ENCODE measurements at places on chromosomes 3 and 15.
A peak's percentile ranks its signal among the peaks of the same experiment; 100 is the strongest.

- no peak for DNase-seq
Observed at GRCh38 chr3:14324224-14324944, 78.0 kb upstream of the SLC6A6 start.

DNA sequence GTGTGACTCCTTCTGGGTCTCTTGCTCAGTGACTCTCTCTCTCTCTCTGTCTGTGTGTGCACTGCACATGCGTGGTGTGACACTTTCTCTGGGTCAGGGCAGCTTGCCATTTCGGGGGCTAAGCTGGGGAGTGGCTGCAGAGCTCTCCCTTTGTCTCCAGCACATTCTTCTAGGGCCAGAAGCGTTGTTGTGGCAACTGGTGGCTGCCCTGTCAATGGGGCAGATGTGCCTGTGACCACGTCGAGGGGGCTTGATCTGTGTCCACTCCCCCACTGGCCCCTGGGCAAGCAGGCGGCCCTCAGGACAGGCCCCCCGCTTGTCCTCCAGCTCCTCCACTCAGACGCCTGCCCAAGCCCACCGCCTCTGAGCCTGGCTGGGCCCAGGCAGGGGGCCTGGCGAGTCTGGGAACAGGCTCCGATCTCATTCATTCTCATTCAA is 67.8 kb downstream of the WNT7A start:
- DNase-seq = no peak

GRCh38 chr3:156906275-156906674 is 80.1 kb downstream of the LEKR1 start:
- DNase-seq = no peak

GRCh38 chr3:184812662-184813042 is 686 bp downstream of the VPS8 start:
- no peak for DNase-seq

DNA sequence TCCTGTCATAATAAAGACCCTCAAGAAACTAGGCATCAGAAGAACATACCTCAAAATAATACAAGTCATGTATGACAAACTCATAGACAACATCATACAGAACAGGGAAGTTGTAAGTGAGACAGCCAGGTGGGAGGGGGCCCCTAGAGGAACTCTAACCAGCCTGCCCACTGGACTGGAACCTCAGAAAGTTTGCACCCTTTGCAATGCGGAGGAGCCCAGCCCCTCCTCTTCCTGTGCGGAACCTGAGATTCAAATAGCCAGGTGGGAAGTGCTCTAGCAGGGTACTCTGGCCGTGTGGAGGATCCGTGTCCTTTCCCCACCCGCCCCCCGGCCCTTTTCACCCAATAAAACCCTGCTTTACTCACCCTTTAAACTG is 387.0 kb upstream of the CBLB start:
- DNase-seq = no peak

GRCh38 chr3:117003501-117003900 is 293.9 kb downstream of the TUSC7 start:
- no peak for DNase-seq

GRCh38 chr3:151869181-151869580 is 4.3 kb upstream of the SUCNR1 start:
- DNase-seq = no peak

DNA sequence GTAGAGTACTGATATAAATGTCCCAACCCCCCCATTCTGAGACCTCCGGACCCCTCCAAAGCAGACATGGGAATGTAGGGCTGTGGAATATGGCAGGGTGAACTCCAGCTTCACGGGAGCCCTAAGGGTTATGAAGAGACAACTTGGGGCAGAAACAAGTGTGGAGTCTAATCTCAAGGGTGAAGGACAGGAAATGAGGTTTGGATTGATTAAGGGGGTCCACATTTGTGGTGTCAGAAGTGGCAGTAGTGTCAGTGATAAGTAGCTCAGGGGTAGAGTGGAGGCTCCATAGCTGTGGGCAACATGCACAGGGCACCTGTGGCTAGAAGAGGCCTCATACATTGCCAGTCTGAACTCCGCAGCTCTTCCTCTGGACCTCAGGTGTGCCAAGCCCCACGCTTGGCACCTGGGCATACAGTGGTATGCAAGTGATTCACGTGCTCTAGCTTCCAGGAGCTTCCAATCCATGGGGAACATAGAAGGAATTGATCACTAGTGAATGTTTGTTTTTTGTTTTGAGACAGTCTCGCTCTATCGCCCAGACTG is 4.1 kb upstream of the P4HTM start:
- DNase-seq = no peak

GRCh38 chr3:117523418-117523817 is 813.8 kb downstream of the TUSC7 start:
- DNase-seq = peak; percentile 39

DNA sequence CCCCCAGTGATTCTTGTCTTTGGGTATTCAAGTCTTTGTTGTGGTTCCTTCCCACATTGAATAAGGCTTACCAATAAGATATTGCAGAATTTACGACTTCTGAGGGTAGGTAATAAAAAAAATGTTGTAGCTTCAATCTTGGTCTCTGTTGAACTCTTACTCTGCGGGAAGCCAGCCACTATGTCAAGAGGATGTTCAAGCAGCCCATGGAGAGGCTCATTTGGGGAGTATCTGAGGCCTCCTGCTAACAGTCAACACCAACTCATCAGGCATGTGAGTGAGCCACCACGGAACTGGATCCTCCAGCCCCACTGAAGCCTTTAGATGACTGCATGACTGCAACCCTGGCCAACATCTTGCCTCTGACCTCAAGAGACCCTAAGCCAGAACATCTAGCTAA is 3.2 kb upstream of the TBC1D23 start:
- no peak for DNase-seq

GRCh38 chr3:69105320-69105719 is 17.1 kb downstream of the LMOD3 start:
- DNase-seq = no peak

DNA sequence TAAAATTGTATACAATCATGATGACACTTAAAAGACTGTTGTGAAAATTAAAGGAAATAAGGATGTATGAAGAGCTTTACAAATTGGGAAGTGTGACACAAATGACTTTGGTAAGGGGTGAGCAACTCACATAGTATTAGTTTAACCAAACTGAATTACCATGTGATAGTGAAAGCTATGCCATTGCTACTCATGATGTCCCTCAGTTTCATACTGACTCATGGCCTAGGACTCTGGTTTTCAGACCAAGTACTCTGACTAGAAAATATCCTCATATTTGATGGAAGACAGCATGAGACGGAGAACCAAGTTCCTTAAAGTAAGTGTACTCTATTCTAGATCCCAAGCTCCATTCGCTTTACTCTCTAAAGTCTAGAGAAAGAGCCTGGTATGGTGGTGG is 203.2 kb upstream of the ICE2 start:
- no peak for DNase-seq

DNA sequence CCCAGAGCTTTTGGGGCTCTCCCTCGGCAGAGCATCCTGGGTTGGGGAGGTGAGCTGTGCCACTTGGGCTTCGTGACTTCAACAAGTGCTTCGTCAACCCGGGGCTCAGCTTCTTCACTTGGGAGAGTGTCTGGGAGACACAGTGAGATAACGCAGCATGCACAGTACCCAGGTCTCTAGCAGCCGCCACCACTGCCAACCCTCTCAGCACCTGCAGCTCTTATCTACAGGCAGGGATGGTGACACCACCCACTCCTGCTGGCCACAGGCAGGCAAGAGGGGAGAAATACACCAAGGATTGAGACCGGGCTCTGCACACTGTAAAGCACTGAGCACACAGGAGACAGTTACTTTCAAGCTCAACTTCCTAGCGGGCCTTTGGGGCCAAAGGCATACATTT is 11.6 kb downstream of the TKT start:
- DNase-seq = no peak

GRCh38 chr3:20235796-20236195 is 49.8 kb upstream of the SGO1 start:
- DNase-seq = no peak

DNA sequence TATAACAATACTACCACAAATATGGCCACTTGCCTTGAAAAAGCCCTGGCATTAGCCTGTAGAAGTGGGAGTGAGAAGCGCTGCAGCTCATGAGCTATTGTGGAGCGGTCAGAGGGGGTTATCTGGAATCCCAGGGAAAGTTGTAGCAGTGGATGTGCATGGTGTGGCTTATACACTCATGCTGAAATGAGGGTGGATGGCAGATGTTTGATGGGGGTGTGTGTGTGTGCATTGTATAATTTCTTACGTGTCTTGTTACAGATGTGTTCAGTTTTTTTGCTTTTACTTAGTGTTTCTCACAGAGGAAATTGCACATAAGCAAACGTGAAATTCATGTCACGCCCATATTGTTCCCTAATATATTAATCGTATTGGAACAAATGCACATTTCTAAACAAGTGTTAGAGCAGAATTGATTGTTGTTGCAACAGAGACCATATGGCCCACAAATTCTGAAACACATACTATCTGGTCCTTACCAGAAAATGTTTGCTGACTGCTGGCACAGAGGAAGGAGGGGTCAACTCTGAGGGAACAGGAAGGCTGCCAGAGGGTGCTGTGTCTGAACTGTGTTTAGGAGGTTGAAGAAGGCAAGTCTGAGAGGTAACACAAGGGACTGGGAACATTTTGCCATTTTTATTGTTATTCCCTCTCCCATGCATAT is 200.0 kb upstream of the CFAP20DC start:
- DNase-seq = no peak

DNA sequence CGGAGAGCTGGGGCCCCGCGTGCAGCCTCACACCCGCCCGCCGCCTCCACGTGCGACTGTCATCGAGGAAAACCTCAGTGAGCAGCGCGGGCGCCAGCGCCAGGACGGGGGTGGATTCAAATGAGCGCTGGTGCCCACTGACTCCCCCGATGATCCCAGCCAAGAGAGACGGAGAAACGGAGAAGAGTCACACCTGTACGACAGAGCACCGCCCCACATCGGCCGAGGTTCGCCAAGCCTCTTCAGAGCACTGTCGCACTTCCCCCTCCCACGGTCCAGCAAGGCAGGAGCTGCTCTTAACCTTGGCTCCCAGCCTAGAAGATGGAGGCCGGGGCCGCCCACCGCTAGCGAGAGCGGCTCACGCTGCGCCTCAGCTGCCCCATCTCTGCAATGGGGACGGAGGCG is 130.9 kb upstream of the IQSEC1 start:
- no peak for DNase-seq

- no peak for DNase-seq
Observed at GRCh38 chr3:137046747-137047146, 89.0 kb downstream of the IL20RB start.

- DNase-seq = no peak
Observed at GRCh38 chr3:158742871-158743663, 10.8 kb upstream of the RARRES1 start.

DNA sequence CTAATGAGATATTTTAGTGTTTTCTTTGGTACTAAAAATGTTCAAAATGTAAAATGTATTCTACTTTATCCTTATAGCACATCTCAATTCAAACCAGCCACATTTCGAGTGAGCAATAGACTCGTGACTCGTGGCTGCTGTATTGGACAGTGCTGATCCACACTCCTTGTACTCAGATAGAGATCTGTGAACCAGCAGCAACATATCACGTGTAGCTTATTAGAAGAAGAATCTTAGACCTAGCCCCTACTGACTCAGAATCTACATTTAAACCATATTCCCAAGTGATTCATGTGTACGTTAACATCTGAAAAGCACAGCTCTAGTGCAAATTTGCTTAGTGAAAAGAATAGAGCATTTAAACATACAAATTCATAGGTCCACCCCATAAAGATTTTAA is 130.9 kb downstream of the IL1RAP start:
- DNase-seq = no peak

GRCh38 chr15:83926116-83926515 is 272.2 kb downstream of the ADAMTSL3 start:
- DNase-seq = no peak

GRCh38 chr3:125602752-125603649 is 7.7 kb upstream of the OSBPL11 start:
- no peak for DNase-seq

DNA sequence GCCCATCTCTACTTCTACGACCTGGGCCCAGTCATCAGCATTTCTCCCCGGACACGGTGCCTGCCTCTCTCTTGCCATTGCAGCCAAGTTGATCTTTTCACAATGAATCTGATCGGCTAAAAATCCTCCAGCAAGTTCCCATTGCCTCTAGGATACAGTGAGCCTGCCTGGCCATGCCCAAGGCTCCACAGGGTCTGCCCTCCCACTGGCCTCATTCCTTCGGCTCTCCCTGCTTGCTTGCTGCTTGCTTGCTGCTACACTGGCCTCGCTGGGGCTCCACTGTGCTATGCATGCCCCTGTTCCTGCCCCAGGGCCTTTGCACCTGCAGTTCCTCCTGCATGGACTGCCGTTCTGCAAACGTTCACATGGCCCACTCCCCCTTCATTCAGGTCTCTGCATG is 2.0 kb downstream of the ABTB1 start:
- no peak for DNase-seq

DNA sequence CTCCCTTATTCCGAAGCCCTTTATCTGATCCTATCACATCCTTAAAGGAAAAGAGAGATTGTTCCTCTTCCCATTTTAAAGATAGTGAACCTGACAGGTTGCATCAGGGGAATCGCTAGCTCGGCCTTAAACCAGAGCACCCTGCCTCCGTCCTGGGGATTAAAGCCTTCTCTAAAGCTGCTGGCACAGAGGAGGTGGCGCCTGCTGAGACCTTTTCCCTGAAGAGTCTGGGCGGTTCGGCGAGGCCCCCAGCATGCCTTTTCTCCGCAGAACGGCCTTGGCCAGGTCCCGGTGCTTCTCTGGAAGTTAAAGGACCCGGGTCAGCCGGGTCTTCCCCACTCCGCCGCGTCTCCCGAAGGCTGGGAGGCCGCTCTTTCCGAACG is 593 bp downstream of the FAM219B start:
- peak; percentile 40 for DNase-seq

DNA sequence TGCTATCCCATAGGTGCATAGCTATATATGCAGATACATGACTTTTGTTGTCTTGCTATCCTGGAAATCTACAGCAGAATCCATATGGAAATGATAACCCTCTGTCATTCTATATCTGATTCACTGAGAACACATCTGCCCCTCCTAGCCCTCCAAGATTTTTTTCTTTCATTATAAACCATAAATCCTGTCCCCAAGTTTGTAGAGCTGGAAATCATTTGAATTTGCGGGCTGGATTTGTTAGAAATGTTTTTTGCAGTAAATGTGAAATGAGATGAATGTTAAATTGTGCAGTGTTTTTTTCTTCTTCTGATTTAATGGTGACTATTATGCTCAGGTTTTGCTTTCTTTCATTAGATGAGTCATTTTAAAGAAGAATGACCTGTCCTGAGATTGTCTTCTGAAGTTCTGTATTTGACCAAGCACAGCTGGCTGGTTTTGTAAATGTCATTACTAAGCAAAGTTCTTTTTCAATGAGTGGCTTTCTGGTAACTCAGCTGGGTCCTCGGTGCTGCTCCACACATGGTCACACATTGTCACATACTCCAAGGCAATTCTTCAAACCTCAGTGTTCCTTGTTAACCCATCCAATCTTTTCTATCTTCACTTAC is 25.3 kb upstream of the ABHD17C start:
- no peak for DNase-seq

GRCh38 chr3:149575961-149576564 is 81.8 kb downstream of the WWTR1 start:
- peak; percentile 62 for DNase-seq

DNA sequence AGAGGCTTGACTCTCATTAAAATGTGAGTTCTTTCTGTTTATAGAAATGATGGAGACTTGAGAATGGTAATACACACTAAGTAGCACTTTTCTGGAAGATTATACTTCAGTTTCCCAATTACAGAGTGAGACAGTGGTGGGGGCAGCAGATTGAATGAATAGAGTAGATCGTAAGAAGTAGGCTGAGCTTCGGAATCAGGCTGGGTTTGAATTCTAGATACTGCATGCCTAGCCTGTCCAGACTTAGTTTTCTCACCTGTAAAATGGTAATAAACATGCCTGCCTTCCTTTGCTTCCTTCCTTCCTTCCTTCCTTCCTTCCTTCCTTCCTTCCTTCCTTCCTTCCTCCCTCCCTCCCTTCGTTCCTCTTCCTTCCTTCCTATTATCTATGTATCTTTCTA is 8.1 kb downstream of the IL1RAP start:
- no peak for DNase-seq
